ENCODE measurements at places on chromosomes 5 and 9.

DNA sequence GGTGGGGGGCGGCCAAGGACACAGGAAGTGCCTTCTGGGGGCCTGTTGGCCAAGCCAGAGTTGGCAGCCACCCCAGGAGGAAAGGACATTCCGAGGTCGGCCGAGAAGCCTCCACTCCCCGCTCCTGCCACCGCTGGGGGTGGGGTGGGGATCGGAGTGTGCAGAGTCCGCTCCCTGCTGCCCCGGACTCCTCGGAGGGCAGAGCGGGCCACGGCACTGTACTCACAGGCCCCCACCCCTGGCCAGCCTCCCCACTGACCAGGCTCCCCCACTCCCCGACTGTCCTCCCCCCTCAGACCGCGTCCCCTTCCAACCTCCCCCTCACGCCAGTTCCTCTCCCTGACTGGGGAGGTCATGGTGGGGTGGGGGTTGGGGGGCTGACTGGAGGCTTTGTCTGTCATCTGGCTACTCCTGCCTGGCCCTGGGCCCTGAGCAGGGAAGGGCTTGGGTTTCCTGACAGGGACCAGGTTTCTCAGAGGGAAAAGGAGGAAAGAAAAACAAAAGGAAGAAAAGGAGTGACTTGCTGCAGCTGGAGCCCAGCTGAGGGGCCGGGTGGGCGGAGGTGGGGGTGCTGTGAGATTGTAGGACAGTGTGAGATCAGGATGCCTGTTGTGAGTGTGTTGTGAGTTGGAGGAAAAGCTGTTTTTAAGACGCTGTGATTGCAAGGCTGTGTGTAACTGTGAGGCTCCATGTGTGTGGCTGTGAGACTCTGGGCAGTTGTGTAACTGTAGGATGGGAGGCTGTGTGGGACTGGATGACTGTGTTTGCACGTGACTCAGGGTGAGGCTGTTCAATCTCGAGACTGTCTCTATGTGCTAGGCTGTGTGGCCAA, 29.7 kb downstream of the CNTFR start:
- no peak for DNase-seq

DNA sequence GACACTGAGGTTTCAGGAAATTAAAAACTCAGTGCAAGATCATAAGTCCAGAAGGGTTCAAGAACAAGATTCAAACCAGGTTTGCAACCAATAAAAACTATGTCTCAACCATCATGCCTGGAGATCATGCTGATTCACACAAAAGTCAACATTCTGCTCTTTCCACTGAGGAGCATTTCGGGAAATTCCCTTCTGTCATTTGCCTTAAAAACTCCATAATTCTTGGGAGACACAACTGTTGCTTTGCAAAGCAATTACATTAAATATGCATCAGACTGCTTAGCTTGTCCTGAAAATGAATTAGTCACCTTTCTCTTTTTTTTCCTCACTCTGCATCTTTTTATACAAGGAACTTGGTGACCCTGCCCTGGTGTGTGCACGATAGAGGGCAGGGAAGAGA, 275.9 kb upstream of the ZNF462 start:
- no peak for DNase-seq

GRCh38 chr9:104783588-104783987, 19.7 kb downstream of the NIPSNAP3B start:
- no peak for DNase-seq

DNA sequence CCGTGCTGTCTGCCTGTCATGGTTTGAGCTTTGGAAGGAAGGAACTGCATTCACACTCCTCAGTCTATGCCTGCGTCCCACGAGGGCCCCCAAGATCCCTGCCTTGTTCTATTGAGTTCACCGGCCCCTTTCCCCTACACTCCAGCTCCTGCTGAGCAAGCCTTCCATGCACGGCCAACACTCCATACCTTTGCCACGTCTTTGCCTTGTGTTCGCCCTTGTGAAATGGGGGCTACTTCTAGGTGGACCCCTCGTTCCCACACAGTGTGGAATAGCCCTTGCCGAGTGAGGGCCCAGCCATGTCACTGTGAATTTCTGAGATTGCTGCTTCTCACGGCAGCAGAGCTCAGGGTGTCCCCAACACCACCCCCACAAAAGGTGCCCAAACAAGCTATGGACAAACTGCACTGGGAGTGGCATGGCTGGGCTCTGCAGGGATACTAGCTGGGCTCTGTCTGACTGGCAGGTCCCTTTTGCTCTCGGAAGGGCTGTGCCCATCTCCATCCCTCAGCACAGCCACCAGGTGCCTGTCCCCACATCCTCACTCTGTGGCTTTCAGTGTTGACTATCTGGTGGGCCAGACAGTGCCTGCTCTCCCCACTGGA, 67.9 kb upstream of the ADAMTS2 start:
- no peak for DNase-seq

DNA sequence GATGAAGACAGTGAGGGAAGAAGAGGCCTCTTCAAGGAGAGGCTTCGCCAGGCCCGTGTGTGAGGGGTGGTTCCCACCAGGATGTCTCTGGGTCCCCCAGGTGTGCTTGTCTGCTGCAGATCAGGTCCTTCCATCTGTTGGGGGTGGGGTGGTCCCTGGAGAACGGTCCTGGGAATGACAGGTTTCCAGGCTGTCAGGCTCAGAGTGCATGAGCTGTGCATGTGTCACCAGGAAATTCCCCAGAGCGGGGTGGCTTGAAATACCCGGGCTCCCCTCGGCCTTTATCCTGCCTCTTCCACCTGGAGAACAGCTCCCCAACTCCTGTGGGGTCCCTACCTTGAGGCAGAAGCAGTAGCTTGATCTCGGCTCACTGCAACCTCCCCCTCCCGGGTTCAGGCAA, 118.8 kb downstream of the GAPVD1 start:
- no peak for DNase-seq

DNA sequence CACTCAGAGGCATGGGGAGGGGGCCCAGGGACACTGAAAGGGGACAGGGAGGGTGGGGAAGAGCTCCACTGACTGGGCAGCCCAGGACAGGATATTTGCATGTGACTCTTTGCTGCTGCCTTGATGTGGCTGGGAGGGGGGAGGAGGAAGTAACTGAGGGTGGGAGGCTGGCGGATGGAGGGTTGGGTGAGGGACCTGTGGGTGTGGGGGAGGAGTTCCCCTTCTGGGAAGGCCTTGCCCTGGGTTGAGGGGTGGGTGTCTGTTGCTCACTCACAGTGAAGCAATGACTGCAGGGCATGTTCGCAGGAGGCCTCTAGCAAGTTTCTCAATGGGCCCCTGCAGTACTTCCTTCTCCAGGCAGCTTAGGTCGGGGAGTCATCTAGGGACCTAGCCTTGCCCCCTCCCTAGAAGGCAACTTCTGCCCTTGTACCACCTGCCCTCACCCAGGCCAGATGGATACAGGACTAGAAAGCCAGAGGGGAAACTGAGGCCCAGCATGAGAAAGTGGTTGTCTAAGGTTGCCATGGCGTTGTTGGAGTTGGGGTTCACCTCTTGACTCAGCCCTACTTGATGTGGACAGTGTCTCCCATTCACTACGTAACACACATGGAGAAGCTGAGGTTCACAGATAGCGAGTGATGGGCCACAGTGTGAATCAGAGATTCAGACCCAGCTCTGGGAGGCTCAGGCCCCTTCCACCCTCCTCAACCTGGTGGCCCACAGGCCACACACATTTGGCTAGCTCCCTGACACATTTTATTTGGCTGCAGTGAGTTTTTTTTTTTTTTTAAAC, 3.0 kb downstream of the GRK6 start:
- peak; percentile 66 for DNase-seq

GRCh38 chr9:124361128-124361527, 54.1 kb downstream of the PSMB7 start:
- DNase-seq = no peak
